ENCODE measurements at places on chromosomes 6 and 20.

DNA sequence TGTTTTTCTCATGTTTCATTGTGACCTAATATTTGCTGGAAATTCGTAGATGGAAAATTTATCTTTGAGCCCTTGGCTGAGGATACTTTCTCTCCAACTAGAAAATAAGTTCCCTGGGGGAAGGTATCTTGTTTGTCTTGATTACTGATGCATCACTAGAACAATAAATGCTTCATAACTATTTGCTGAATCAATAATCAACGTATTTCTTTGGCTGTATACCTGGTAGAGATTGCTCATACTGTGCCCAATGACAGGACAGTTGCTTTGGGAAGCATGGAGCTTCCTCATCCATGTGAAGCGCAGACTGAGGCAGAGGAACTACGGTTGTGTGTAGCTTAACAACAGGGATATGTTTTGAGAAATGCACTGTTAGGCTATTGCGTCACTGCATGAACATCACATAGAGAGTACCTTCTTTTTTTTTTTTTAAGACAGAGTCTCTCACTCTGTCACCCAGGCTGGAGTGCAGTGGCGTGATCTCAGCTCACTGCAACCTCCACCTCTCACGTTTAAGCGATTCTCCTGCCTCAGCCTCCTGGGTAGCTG, 34.2 kb upstream of the RPN2 start:
- DNase-seq: no peak

- no peak for DNase-seq
Measured at GRCh38 chr6:45461486-45461885, 83.8 kb upstream of the SUPT3H start.

DNA sequence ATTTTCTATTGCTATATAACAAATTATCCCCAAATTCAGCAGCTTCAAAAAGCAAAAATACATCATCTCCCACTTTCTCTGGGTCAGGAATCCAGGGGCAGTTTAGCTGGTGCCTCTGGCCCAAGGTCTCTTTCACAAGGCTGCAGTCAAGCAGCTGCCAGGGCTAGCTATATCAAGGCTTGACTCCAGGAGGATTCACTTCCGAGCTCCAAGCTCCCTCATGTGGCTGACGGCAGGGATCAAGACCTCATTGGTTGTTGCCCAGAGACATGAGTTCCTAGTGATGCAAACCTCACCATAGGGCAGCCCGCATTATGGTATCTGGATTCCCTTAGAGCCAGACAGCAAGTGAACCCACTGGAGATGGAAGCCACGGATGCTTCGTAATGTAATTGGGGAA, 1.3 kb upstream of the VNN1 start:
- no peak for DNase-seq

- DNase-seq: no peak
Measured at GRCh38 chr6:163620670-163621330, 206.3 kb downstream of the QKI start.

DNA sequence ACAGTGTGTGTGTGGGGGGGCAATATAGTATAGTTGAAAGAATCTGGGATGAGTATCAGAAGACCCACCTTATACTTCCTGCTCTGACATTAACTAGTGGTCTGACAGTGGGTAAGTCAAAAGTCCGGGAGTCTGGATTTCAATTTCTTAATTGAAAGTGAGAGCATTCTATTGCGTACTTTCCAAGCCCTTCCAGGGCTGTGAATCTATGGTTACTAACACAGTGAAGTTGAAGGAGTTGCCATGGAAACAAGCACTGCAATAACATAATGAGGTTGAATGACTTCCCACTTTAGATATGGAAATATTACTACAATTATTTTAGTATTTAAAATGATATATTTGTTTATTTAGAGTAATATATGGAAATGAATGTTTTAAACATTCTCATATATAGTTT, 80.2 kb downstream of the MLIP start:
- DNase-seq: no peak

DNA sequence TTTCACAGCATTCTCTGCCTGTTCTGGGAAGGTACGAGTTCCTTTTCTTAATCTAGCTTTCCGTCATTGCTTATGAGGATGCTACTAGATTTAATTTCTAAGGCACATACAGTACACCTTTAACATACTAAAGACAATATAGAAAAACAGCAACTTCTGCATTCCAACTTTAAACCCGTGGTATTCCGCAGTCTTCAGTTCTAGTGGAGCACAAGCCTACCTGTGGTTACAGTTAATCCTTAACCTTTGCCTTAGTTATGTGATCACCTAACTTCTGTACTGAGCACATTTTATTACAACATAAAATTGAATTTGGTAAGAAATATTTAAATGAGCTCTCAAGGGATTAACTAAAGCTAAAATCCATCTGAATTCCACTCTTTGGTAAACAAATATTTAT, 289.5 kb downstream of the BTBD9 start:
- no peak for DNase-seq

- no peak for DNase-seq
Measured at GRCh38 chr20:2890742-2891141, 17.5 kb downstream of the PTPRA start.

DNA sequence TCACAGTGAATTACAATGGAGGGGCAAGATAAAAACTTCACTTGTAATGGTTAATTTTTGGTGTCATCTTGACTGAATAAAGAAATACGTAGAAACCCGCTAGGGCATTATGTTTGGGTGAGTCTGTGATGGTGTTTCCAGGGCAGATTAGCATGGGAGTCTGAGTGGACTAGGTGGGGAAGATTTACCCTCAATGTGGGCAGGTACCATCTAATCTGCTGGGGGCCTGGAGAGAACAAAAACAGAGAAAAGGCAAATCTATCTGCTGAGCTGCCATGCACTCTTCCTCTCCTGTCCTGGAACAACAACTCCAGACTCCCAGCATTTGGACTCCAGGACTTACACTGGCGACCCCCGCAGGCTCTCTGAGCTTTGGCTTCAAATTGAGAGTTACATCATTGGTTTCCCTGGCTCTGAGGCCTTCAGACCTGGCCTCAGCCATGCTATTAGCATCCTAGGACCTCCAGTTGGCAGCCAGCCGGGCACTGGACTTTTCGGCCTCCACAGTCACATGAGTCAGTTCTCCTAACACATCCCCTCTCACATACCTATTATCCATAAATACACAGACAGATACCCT, 19.7 kb downstream of the NINL start:
- no peak for DNase-seq

DNA sequence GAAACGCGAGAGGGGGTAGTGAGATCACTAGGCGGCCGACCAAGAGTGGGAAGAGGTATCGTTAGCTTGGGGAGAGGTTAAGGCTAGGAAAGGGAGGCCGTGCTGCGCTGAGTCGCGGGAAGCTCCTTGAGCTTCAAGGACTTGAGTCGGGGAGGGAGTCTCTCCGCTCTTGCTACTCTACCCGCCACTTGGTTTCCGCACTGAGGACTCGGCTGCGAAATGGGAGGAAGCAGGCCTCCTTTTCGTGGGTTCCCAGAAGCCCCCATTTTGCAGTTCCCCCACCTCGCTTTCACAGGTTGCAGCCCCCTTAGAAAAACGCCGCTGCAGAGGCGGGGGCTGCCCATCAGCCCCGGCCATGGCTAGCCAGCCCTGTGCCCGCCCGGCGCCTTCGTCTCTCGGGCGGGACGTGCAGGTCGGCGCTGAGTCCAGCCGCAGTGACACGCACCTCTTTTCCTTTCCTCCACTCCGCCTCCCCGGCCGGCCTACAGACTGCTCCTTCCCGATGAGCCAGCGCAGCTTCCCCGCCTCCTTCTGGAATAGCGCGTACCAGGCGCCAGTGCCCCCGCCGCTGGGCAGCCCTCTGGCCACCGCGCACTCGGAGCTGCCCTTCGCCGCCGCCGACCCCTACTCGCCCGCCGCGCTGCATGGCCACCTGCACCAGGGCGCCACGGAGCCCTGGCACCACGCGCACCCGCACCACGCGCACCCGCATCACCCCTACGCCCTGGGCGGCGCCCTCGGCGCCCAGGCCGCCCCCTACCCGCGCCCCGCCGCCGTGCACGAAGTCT, 4.9 kb downstream of the VGLL2 start:
- DNase-seq: no peak

Measured in stimulated activated CD8-positive, alpha-beta memory T cell treated with anti-CD3 and anti-CD28 coated beads, Interleukin-15, amount 100 ng/mL, for 48 hours (primary cell).